Occipital lobe (tissue), 3 donors: ENCODE measurements at places on chromosomes 3 and 15.

- DNase-seq, result no peak
Measured at GRCh38 chr3:119187266-119187665, 13.9 kb downstream of the UPK1B start.

DNA sequence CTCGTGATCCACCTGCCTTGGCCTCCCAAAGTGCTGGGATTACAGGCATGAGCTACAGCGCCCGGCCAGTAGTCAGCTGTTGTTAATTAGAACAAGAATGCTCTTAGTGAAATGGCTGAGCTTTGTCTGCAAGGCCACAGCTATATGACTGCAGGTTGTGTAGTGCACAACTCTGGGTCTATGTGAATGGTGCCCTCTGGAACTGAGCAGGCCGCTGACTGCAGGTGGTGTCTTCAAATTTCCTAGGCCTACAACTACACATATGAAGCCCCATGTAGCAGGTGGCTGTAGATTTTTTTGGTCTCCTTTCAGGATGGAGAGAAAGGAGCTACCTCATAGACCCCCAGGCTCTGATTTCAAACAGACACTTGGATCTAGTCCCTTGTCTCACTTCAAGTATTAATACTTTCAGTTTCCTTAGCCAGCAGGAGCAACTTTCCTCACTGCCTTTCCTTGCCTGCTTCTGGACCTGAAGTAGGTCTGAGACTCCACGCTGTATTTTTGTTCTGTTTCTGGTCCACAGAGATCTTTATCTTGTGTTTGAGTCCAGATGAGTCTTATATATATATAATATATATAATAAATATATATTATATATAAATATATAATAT is 86.9 kb downstream of the C3orf80 start:
- DNase-seq, result no peak

DNA sequence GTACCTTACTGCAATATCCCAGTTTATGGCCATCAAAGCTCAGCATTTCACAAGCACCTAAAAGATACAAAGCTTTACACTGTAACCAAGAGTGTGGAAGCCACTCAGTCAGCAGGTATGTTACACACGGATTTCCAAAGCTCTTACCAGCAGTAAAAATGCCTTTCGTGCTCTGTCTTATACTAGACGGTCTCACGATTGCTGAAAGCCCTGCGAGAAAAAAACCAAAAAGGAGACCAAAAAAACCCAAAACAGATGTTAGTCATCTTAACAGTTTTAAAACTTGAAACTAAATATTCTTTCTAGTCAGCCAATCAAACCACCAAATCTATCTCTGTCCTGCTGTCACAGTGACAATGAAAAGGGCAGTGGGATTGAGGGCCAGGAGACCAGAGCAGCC is 39.0 kb downstream of the TAMM41 start:
- DNase-seq, result no peak

DNA sequence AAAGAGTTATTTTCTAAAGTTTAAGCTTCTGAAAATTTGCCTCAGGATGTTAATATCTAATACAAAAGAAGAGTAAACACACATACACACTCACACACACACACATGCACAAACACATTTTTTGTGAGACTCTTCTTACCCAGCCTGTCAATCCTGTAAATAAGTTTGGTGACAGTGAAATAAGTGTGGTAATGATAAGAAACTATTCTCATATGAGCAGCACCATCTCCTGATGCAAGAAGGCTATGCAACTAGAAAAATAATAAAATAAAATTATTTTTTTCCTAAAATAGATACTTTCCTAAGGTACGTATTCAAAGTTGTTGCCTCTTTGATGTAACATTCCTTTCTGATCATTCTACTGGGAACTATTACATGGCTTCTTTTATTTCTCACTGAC is 155.1 kb downstream of the MECOM start:
- DNase-seq, result no peak

- DNase-seq, result no peak
Measured at GRCh38 chr3:55891106-55891505, 404.0 kb upstream of the WNT5A start.
